CD4-positive, alpha-beta T cell (primary cell): ENCODE measurements at places on chromosomes 7 and 10.

GRCh38 chr10:80400136-80400804, 8.1 kb upstream of the PRXL2A start:
- H3K4me1 ChIP-seq, result no peaks in the 10 kb centered on the region
- no peaks in the 10 kb centered on the region for H3K36me3 ChIP-seq
- DNase-seq, result no peak

- no peak for DNase-seq
- no peak overlapping the region for H3K27ac ChIP-seq
- H3K4me1 ChIP-seq, result no peaks in the 10 kb centered on the region
Observed at GRCh38 chr10:112819231-112819630, 130.8 kb upstream of the TCF7L2 start.

DNA sequence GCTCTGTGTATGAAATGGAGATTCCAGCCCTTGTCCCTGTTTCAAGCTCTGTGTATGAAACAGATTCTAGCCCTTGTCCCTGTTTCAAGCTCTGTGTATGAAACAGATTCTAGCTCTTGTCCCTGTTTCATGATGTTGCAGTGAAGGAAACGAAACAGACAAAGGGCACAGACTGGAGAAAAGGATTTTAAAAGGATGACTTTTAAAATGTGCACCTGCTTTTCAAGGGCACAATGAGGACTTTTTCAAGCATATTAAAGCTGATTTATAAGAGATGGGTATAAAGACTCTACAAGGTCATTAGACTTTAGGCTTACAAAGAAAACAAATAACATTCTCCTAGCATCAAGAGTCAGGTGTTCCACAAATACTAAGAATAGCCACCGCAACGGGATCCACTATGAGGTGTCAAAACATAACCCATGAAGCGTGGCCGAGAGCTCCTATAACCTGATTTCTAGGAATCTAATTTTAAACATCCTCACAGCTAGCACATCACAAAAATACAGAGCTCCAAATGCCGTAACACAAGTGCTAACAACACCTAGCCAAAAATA, 29.0 kb downstream of the DIP2C start:
- H3K27ac ChIP-seq, result no peak overlapping the region
- H3K4me1 ChIP-seq, result no peaks in the 10 kb centered on the region
- no peaks in the 10 kb centered on the region for H3K36me3 ChIP-seq
- H3K4me3 ChIP-seq, result no peak overlapping the region

- no peak overlapping the region for H3K4me3 ChIP-seq
- no peaks in the 10 kb centered on the region for H3K36me3 ChIP-seq
- H3K27me3 ChIP-seq, result no peaks in the 10 kb centered on the region
- no peak overlapping the region for H3K27ac ChIP-seq
Observed at GRCh38 chr10:131433568-131433967, 122.0 kb upstream of the TCERG1L start.

DNA sequence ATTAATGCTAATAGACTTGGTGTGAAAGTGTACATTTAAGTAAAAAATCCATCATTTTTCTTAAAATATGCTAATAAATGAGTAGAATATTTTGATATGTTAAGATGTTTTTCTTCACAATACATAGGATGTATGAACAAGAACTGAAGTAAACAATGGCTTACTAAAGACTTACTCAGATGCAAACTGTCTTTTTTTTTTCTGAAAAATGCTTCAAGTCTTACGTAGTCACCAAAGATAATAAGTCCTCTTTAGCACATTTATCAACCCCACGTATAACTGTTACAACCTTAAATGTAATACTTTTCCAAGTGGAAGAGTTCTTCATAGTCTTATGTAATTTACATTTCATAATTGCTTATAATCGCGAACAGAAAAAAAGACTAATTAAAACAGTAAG, 54.8 kb downstream of the MDFIC start:
- H3K36me3 ChIP-seq, result peaks cover 19% of the 10 kb centered on the region
- H3K4me3 ChIP-seq, result no peak overlapping the region
- no peaks in the 10 kb centered on the region for H3K27me3 ChIP-seq
- no peak for DNase-seq
- peaks cover 17% of the 10 kb centered on the region for H3K4me1 ChIP-seq

- H3K27ac ChIP-seq, result no peak overlapping the region
- peaks cover 9% of the 10 kb centered on the region for H3K4me1 ChIP-seq
- peaks cover 21% of the 10 kb centered on the region for H3K27me3 ChIP-seq
- H3K36me3 ChIP-seq, result no peaks in the 10 kb centered on the region
Observed at GRCh38 chr7:32952876-32953275, 4.4 kb upstream of the FKBP9 start.

- H3K27me3 ChIP-seq, result no peaks in the 10 kb centered on the region
- no peak overlapping the region for H3K4me3 ChIP-seq
- H3K4me1 ChIP-seq, result no peaks in the 10 kb centered on the region
- no peak overlapping the region for H3K27ac ChIP-seq
- H3K36me3 ChIP-seq, result no peaks in the 10 kb centered on the region
Observed at GRCh38 chr10:127148066-127148932, 48.1 kb downstream of the INSYN2A start.

- peaks cover 2% of the 10 kb centered on the region for H3K4me1 ChIP-seq
- no peak overlapping the region for H3K27ac ChIP-seq
- H3K36me3 ChIP-seq, result no peaks in the 10 kb centered on the region
- H3K27me3 ChIP-seq, result peaks cover 66% of the 10 kb centered on the region
- no peak for DNase-seq
Observed at GRCh38 chr7:1253681-1254181, 21.1 kb downstream of the UNCX start.
